ENCODE measurements at places on chromosomes 2 and 18.

DNA sequence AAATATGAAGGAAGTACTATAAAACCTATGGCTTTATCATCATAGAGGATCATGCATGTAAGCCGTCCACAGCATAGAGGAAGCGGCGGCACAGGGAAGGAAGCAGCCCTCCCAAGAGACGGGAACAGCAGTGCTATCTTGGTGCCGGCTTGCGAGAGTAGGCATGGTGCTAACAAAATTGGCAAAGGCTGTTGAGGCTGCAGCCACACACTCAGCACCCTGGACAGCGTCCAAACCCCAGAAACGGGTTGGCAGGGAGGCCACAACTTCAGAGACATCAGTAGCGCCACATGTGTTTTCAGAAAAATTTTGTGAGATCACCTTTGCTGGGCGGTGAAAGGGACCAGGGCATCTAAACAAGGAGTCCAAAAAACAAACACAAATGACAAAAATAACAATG is 37.7 kb downstream of the NETO1 start:
- no peak for DNase-seq

DNA sequence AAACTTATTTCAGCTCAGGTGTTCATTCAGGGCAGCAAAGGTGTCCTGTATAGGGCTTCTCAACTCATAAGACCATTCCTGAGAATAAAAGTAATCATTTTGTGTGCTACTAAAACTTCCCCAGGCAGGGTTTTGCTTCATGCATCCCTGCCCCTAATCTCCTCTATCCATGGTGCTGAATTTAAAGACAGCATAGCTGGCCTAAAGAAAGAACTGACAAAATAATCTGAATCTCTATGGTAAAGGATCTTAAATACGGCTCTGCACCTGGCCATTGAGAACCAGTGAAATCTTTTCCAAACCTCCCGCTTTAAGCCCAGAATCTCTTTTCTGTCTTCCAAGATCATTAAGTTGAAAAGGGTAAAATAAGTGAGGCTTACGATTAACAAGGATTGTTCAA is 292.1 kb upstream of the KLHL29 start:
- no peak for DNase-seq

DNA sequence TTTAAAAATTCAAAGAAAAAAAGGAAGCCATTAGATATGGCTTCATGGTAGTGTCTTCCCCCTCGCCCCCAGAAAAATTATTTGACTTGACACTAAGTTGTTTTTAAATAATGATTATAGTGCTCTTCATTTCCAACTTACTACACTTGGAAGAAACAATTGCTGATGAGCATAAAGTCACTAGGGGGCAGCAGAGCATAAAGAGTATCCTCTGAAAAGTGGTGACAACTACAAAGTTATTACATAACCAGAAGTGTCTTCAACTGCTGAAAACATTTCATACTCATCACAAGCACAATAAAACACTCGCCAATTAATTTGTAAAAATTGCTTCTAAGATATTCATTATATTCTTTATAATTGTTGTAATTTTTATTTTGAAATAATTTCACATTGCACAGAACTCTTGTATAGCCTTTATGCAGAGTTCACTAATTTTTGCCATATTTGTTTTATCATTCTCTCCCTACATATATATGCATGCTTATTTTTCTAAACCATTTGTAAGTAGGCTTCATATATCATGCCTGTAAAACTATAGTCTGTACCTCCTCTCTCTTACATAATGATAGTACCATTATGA is 54.9 kb downstream of the EXOC6B start:
- peak; percentile 45 for DNase-seq

DNA sequence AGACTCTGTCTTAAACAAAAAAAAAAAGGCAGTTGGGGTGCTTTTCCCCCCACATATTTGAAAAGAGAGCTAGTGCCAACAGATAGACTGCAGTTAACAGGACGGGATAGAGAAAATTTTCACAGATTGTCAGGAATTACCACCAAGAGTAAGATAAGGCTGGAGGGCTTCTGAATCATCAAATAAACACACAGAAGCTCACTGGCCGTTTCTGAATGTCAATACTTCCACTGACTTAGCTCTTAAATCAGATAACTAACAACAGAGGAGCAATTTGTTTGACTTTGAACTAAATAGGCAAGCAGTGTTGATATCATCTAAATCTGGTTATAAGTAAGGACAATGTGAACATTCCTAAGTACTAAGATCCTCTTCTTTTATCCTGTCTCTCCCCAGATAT is 34.7 kb downstream of the PIEZO2 start:
- no peak for DNase-seq

DNA sequence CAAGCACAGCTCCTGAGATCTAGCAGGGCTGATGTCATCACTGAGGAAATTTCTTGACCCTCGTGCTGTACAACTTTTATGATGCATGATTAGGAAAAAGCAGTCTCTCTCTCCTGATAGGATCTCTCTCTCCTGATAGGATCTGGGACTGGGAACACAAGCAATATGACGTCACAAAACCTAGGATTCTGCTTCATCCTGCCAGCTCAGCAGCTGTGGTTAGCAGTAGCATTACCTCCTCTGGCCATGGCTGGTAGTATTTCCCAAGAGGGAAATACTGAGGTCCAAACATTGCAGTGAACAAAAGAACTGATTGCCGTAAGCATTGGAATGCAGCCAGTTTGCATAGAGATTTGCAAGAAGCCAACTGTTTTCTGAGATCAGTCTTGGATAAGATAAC is 521.2 kb upstream of the POU3F3 start:
- DNase-seq, result no peak

DNA sequence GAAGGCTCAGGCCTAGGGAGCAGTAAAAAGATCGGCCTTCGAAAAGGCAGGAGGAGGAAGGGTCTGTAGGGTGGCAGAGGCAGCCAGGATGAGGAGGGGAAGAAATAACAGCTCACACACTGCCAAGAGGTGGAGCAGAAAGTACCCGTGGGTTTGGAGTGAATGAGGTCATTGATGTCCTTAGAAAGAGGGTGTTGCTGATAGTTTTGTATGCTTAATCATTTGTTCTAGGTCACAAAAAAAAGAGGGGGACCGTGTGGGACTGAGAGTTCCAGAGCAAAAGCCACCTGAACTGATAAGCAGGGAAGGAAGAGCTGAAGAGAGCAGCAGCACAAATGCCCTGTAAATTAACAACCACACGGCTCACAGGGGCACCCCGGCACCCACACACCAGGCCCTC is 140.4 kb downstream of the FAM161A start:
- DNase-seq, result no peak

DNA sequence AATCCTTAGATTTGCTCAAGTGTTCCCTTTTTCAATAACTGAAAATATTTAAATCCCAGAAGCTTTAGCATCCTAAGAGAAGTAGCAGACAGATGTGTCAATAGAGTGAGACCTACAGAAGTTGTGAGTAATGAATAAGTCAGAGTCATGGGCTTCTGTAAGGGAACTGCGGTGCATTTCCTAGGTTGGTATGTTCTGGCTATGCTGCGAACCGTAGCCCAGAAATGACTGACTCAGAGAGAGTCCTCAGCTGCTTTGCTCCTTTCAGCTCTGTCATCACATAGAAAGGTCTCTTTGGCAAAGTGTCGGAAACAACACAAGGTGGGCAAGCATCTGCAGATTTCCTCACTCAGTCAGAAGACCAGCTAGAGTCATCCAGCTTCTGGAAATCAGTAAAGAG is 297.1 kb downstream of the ARHGAP15 start:
- DNase-seq, result no peak

DNA sequence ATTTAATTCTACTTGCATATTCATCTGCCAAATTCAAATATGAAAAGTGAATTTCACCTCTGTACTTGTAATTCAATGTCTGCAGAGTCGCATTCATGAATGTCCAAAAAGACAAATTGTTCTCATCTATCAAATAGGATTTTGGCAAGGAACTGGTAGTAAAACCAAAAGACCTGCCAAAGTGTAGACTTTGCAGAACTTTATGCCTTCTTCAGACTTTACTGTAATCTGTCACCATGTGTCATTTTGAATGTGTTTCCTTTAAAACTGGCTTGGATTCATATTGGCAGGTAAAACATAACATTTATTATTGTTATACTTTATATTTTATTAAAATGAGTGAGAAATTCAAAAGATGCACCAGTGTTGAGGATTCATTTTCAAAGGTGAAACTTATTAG is 701.9 kb upstream of the LINC00305 start:
- no peak for DNase-seq

- DNase-seq, result no peak
Measured at GRCh38 chr18:79610461-79611039, 69.1 kb upstream of the CTDP1 start.

- DNase-seq, result no peak
Measured at GRCh38 chr2:27009716-27010115, 23.0 kb upstream of the TMEM214 start.

GRCh38 chr2:189952536-189953109 is 109.9 kb downstream of the MSTN start:
- no peak for DNase-seq

DNA sequence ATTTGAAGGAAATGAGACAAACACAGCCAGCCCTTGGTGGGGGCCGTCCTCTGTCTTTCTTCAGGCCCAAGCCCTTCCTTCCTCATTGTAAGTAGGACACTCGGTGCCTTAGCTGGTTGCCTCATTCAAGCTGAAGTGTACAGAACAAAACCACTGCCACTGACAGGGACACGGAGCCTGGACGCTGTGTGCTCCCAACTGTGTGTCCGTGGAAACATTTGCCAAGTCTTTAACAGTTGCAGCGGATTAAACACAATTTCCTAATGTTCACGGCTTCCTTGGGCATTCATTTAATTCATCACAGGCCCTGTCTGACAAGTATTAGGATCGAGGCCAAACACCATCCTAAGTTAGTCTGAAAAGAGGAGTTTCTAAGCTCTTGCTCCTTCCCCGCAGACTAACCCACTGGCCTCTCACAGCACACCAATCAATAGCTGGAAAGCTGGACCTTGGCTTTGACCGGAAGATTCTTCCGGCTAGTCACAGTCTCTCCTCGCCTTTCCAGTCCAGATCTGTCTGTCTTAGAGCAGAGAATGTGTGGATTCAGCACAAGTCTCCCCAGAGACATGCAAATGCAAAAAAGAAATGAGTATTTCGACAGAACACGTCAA is 68.7 kb upstream of the ACSL3 start:
- DNase-seq, result no peak

- DNase-seq, result no peak
Measured at GRCh38 chr18:25016666-25017065, 335.3 kb downstream of the ZNF521 start.

DNA sequence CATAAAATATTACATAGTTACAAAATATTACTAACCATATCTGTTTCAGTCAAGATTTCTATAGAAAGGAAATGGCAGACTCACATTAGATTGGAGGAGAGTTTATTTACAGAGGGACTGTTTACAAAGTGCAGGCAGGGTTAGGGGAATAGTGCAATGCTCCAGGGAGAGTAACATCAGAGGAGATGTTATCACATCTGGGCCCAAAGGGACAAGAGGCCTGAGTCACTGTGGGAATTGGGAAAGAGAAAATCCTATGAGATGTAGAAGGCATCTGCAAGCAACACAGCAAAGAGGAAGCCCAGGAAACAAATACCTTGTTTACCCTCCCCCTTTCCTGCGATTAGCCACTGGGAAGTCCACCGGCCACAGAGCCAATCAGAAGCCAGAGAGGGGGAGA is 227.3 kb upstream of the TANK start:
- no peak for DNase-seq

GRCh38 chr2:8276026-8276425 is 405.8 kb upstream of the ID2 start:
- no peak for DNase-seq

DNA sequence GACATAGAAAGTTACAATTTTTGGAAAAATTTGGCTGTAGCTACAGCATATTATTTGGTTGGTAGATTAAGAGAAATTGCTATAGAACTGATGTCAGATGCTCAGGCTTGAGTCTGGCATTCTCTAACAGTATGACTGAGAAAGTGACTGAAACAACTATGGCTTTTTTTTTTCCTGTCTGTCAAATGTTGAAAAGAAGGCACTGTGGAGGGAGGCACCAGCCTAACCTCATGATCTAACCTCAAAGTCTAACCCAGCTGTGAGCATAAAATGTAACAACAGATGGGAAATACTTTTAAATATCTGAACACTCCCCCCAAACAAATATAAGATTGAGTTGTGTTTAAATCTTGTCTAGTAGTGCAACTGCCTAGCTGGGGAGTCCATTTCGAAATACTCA is 629.1 kb downstream of the LRP1B start:
- DNase-seq, result no peak

DNA sequence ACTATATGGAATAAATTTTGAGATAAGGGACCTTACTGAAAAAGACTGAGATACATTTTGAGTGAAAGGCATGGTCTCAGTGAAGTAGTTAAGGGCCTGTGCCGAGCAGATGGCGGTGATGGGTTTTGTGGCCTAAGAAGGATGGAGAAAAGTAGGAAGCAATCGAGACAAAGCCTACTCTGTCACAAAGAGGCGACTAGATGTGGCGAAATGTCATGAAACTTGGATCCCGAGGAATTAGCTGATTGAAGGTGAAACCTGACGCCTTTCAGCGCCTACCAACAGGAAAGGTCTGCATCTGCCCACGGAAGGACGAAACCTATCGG is 558 bp upstream of the CEP192 start:
- no peak for DNase-seq

- no peak for DNase-seq
Measured at GRCh38 chr2:166609183-166609959, 115.3 kb upstream of the SCN7A start.

GRCh38 chr2:182554950-182555349 is 128.1 kb upstream of the PDE1A start:
- DNase-seq, result no peak

DNA sequence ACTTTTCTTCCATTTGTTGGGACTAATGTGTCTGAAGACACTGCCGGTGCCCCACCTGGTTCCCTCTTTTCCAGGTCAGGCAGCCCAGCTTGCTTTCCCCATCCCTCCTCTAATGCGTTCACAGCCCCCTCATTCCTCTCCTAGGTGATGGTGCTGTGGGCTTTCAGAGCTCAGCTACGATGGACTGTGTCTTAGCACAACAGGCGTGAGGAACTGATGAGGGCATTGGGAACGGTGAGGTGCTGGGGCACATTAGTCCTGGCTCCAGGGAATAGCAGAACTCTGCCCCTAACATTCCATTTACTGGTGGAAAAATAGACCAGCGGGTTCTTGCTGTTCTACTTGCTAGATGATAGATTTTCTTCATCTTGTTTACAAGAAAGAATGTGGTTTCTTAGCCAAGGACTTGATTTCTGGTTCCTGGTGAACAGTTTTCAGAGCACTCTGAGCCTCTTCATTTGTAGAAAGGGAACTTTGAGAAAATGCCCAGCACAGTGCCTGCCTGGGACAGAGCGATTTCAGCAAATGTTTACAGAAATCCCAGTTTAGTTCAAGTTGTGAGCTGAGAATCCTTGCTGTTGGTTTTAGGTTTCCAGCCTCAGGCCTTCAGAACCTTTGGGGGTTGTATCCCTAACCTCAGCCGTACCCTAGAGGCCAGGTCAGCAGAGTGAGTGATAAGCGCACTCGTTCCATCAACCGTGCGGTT is 42.5 kb downstream of the LDLRAD4 start:
- DNase-seq, result no peak
